ENCODE measurements at places on chromosomes 12 and 14.
A peak's percentile ranks its signal among the peaks of the same experiment; 100 is the strongest.

- DNase-seq = no peak
Observed at GRCh38 chr12:106985479-106985878, 1.5 kb downstream of the MTERF2 start.

- peak; percentile 6 for DNase-seq
Observed at GRCh38 chr12:34400986-34401658, 378.8 kb downstream of the ALG10 start.

GRCh38 chr14:66601932-66602578 lies 94.1 kb downstream of the GPHN start:
- DNase-seq = no peak

GRCh38 chr12:121649819-121650353 lies 19.6 kb downstream of the MORN3 start:
- DNase-seq = no peak

- no peak for DNase-seq
Observed at GRCh38 chr12:40853221-40853620, 161.0 kb downstream of the CNTN1 start.

- no peak for DNase-seq
Observed at GRCh38 chr12:118350908-118351559, 21.7 kb downstream of the TAOK3 start.

DNA sequence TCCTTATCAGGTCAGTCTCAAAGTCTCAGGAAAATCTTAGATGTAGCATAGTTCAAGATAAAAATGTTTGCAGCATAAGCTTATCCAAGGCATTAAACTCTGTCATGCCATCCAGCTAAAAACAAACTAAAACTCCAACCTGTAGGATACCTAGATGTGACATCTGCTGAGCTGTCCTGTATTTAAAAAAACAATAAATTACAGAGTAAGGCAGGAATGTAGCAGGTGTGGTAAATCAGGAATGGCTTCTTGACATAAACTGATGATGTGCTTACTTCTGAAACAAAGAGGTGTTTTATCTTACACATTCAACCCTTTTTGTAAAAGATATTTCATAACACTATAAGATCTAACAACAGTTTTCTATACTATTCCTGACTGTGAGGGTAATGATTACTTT lies 30.6 kb upstream of the DLGAP5 start:
- DNase-seq = no peak

DNA sequence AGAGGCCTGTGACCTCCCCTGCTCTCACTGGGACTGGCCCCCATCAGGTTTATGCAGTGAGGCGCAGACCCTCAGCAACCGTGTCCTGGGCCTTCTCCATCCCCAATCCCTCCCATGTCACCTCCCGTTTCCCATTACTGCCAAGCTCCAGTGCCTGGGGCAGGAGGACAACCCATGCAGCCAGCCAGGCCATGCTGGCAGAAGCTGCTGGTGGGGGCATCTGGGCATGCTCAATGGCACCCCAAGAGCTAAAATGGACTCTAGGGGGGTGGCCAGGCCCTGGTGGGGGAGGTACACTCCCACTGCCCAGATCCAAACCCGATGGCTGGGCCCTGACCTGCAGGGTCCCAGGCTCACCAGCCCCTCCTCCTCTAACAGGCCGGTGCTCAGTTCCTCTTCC lies 20.5 kb upstream of the GPR132 start:
- no peak for DNase-seq

- DNase-seq = no peak
Observed at GRCh38 chr12:10069099-10069498, 29.7 kb downstream of the CLEC1A start.

GRCh38 chr12:58916921-58917511 lies 3.3 kb downstream of the LRIG3 start:
- no peak for DNase-seq

DNA sequence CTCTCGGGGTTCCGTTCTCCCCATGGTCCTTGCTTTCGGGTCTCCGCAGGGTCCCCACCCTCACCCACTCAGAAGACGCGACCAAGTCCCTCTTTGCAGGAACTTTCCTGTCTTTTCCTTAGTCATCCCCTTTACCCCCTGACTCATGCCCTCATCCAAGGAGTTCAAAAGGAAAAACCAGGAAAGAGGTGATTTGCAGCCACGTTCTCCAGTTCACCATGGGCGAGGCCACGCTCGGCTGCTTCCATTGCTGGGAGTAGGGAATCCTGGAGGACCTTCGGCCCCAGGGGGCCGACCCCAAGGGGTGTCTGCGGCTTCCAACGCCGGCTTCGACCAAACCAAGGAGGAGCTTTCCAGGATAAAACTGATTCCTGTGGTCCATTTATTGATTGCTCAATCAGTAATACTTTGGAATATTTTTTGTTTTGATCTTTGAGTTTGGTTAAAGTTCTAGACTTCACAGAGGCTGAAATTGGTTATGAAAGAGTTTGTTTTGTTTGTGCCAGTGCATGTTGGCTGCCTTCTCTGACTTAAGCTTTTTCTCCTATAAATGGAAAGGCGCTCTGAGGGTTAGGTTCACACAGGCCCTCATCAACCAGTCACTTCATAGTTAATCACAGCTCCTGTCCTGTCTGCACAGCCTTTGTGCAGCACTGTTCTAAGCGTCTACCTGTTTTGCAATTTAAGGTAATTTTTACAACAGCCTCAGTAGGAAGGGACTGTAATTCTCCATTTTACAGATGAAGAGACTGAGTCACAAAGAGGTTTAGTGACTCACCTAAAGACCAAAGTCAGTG lies 827 bp downstream of the ALDH2 start:
- DNase-seq = no peak

- DNase-seq = peak; percentile 94
Observed at GRCh38 chr12:31749024-31749704, 20.3 kb upstream of the AMN1 start.

Data from mucosa of gallbladder (tissue), 1 donor.